ENCODE measurements at places on chromosomes 2 and 18.

GRCh38 chr18:35163721-35164120 is 77.1 kb upstream of the ZNF397 start:
- no peak for DNase-seq

DNA sequence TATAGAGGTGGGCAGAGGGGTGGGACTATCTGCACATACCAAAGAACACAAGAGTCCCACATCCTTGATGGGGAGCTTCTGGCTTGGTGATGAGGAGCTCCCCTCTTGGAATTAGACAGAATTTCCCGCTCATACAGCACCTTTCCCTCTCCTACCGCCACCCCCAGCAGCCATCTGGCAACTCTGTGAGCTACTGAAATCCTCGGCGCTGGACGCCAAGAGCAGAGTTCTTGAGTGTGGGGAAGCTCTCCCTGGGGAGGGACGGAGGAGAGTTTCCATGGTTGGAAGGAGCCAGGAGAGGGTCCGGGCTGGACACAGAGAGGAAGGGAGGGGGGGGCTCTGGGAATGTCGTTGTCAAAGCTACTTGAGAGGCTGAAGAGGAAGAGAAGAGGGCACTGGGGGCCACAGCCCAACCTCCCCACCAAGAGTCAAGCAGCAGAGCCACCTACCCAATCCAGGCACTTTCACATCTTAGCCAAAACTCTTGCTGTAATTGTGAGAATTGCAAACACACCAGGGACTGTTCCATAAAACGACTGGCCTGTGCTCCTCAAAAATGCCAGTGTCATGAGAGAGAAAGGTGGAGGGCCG is 89.4 kb upstream of the MCFD2 start:
- DNase-seq, result no peak

DNA sequence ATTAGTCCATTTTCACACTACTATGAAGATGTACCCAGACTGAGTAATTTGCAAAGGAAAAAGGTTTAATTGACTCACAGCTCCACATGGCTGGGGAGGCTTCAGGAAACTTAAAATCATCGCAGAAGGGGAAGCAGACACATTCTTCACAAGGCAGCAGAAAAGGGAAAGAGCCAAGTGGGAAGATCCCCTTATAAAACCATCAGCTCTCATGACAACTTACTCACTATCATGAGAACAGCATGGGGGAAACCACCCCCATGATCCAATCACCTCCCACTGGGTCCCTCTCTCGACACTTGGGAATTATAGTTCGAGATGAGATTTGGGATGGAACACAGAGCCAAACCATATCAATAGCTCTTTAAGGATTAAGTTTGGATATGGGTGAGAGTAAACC is 246.1 kb upstream of the CYRIA start:
- DNase-seq, result no peak

DNA sequence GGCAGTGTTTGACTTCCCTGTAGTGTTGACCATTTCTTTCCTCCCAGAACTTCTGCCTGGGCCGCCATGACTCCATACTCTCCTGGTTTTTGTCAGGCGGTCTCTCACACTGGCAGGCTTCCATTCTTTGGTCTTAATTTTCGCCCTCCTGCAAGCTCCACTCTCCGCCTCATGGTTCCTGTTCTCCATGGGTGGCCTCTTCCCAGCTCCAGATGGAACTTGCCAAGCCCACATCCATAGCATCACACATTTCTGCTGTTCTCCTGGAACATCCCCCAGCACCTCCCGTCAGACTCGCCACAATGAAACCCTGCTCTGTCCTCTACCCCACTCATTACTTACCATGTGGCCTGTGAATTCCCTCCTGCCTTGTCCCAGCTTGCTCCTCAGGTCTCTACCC is 896 bp upstream of the AFF3 start:
- no peak for DNase-seq

DNA sequence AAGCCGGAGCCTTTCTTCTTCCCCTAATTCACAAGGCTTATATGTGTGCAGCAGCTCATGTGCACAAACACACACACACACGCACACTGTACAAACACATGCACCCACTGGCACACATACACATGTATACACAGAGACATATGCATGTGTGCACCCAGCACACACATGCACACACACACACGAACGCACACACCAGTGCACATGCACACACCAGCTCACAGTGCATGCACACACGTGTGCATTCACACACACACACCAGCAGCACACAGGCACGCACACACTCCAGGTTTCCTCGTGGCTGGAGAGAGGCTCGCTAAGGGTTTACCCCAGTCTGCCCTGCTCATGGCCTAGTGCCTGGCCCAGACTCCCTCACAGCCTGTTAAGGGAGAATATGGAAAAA is 234.0 kb downstream of the EIPR1 start:
- DNase-seq, result no peak

DNA sequence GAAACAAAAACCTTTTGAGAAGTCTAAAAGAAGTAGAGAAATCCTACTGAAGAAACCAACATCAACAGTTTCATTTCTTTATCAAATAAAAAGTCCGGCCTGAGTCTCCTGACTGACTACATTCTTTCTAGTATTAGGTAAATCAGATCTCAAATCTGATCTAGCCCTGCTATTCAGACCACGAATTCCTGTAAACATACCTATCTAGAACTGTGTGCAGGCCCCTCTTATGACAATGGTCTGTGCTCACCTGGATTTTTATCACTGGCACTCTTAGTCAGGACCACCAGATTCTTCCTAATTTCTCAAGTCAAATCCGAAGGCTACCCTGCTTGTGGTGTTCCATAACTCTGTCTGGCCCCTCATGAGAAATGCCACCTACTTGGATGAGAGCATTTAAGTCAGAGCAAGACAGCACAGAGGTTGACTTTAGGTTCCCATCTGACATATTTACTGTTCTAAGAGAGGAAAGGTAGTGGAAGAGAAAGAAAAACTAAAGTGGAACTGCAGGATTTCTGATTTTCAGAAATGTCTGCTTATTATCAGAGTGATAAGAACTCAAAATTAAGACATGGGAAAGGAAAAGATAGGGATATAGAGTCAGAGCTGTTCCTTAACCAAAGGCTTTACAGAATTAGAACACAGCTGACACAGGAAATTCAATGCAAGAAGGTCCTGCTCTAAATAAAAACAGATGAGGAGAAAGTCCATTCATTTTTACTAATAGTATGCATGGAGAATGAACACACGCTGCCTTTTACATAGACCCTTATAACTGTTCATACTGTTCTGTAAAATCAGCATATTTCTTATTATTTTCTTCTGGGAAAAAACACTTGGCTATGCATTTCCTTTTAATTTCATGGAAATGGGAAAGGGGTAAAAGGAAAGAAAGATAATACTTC is 56.5 kb downstream of the SLC8A1 start:
- DNase-seq, result no peak

GRCh38 chr2:33020883-33021282 is 74.1 kb downstream of the LTBP1 start:
- DNase-seq, result no peak

DNA sequence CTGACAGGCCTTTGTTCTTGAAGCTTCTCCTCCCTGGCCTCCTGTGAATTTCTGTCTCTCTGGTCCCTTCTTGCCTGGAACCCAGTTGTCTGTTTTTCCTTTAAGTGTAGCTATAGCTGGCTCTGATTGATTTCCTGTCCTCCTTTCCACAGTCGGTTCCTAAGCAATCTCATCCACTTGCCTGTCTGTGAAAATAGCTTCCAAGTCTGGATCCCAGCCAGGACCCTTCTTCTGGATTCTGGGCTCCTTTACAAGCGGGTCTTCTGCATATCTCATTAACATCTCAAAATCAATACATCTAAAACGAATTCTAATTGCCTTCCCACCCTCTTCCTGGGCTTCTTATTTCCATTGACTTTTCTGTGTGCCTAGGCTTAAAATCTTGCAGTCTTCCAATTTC is 124.9 kb downstream of the DAW1 start:
- DNase-seq, result no peak

DNA sequence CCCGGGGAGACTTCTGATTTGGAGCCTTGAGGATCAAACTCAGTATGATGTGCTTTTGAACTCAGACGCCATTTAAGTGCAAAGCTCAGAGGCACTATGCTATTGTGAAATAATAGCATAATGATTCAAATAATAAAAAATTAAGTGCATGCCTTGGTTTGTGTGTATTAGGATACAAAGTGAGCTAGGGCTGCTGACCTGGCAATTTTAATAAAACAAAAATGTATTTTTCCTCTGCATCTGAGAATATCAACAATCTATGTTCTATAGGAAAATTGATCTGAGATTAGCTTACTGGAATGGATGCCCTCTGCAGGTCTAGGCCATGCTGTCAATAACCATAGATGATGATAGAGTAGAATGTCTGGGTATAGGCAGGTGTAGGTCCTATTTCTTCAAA is 278.8 kb downstream of the DCDC2C start:
- no peak for DNase-seq
